ENCODE measurements at places on chromosomes 2 and 18. TPM values are rescaled to one million over a fixed set of nuclear protein-coding genes. Genes with fewer than 3 reads are reported as not detected.

DNA sequence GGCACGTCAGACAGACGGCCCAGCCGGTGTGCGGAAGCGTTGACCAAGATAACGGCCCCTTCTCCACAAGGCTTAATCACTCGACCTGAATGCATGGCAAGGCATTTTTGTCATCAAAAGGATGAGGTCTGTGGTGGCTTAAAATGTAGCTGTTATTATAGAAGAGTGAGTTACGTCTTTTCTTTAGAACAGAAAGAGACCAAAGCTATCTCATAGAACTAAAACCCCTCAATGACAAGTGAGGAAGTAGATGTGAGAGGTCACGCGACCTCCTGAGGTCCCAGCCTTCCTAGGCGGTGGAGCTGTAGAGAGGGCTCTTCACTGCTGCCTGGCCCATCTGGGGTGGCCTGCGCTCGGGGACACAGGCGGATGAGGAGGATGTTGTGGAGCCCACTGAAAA is 75.7 kb downstream of the LDLRAD4 start:
- no peak for DNase-seq

DNA sequence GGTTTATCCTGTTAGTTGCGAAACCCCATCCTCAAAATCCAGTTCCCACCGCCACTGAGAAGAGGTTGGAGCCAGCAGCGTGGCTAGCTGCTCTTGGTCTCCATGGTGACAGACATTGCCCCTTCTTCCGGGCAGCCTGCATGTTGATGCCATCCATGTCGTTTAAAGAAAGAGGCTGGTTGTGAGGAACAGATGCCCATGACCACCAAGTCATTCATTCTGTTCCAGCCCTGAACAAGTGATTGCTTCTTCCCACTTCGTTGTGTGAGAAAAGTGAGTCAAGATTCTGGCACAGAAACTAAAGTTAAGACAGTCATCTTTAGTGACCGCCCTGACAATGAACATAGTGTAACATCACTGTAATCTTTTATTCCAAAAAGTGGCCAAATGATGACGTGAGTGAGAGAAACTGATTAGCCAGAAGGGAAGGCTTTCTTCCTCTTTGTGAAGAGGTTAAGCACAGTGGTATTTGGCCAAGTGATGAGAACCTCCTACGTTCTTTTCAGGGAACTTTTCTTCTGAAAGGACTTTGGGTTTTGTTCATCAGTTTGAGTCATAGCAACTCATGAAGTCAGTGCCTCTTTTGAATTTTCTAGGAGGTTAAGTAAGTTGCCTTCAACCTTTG is 272.5 kb downstream of the GALR1 start:
- no peak for DNase-seq

GRCh38 chr2:99940963-99941362 is 201.4 kb downstream of the AFF3 start:
- no peak for DNase-seq

DNA sequence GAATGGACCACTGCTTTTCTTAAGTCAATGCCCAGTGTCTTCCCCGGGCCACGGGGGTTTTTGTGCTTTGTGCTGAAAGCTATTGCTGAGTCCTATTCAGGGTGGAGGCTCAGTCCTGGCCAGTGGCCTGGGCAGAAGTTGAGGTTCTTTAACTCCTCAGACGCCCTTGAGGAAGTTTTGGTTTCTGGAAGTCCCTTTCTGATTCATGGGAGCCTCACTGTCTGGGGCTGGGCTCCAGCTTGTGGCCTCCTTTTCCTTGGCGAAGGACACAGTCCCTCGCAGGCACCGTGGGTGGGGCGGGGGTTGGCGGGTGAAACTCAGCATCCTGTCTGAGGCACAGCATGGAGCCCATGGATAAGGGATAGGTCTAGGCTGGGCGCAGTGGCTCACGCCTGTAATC is 465.2 kb upstream of the HS6ST1 start:
- DNase-seq = no peak

DNA sequence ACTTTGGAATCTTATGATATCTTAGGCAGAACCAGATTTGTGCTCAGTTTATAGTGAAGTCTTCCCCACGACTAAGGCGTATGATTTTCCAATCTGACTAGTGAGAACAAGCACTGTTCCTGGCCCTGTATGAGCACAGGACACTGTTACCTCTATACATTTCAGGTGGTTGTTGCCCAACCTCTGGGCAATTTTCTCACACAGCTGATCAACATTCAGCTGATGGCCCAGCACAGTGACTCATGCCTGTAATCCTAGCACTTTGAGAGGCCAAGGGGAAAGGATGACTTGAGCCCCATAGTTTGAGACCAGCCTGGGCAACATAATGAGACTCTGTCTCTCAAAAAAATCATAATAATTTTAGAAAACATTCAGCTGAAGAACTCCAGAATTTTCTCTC is 119.5 kb downstream of the ASXL3 start:
- peak; percentile 6 for DNase-seq

- DNase-seq = no peak
Observed at GRCh38 chr2:127277028-127277427, 16.9 kb downstream of the ERCC3 start.

DNA sequence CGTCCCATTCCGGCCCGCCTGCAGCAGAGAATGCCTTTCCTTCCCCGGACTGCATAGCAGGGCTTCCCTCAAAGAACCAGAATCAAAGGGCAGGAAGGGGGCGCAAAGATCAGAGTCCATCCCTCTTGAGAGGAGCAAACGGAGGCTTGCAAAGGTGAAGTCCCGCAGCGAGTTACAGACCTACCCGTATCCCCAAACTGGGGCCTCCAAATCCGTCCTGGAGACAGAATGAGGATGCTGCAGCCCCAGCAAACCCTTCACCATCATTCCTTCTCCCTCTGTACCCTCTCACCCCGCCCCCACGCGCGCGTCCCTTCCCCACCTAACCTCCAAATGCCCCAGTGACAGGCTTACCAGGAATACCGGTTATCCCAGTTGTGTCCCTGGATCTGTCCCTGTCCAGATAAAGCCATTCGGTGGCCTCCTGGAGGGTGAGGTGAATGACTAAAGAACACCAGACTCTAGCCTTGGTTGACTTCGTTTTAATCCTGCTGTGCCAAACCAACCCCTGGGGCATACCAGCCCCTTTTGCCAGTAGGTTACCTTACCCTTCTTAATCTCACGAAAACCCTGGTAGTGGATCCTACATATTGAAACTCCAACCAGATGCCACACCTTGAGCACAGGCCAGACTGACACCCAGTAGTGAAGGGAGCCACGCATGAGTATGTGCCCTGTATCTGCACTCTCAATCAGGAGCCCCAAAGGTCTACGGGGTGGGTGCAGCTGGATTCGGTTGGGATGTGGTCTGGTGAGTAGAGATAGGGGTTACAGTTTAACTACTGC is 961 bp upstream of the SLC40A1 start:
- no peak for DNase-seq

- no peak for DNase-seq
Observed at GRCh38 chr2:44542520-44542919, 180.8 kb downstream of the CAMKMT start.

DNA sequence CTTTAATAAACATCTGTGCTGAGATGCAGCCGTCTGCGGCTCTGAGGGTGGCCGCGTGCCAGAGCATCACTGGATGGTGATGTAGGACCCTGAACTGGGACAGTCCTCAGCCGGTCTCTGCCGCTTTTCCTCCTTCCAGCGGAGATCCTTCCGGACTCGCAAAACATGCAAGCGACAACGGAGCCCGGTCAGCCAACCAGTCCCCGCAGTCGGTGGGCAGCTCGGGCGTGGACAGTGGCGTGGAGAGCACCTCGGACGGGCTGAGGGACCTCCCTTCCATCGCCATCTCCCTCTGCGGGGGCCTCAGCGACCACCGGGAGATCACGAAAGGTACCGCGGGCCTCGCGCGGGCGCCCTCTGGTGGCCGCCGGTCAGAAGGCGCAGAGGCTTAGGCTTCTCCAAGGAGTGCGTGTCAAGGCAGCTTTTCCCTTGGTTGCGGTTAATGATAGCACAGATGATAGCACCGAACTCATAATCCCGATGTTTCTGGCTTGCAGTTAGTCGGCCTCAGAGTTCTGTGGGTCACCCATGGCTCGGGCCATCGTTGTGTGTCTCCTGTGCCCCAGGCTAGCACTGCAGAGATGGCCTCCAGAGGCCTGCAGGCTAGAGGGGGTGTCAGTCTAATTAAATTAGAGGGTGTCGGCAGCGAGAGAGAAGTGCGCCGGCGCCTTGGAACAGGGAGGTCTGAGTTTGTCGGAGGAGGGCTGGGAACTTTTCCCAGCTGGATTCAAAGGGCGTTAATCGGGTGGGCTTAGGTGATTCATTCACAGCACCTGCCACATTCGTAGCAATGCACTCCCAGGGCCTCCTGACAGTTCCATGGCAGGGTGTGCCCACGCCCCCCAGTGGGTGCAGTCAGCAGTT is 38.5 kb downstream of the LPIN1 start:
- DNase-seq = peak; percentile 6

GRCh38 chr2:174342686-174343342 is 8.1 kb downstream of the SP9 start:
- DNase-seq = no peak

DNA sequence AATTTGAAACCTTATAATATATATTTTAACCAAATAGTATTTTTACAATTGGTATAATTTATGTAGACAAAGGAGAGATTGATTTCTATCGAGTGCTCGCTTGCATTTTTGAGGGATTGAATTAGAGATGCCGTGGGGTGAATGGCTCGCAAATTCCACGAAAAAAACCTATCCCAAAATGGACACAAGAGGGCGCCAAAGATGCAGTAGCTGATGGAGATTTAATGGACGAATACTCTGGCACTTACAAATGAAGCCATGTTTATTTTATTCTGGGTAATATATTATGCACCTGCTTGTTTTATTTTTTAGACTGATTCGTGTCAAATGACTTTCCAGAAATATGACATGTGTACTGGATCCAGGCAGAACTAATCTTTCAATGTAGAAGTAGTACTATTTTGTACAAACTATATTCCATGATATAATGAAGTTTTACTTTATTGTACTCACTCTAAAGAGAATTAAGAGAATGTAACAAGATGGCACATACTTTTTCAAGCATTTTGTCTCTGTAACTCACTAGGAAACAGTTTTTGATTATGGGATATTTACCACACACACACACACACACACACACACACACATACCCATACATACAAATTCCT is 505.4 kb downstream of the PLCL1 start:
- DNase-seq = no peak

DNA sequence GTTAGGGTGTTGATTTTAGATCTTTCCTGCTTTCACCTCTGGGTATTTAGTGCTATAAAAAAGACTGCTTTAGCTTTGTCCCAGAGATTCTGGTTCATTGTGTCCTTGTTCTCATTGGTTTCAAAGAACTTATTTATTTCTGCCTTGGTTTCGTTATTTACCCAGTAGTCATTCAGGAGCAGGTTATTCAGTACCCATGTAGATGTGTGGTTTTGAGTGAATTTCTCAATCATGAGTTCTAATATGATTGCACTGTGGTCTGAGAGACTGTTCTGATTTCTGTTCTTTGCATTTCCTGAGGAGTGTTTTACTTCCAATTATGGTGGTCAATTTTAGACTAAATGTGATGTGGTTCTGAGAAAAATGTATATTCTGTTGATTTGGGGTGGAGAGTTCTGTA is 167.1 kb upstream of the KYNU start:
- DNase-seq = no peak

- DNase-seq = no peak
Observed at GRCh38 chr2:58479535-58480140, 238.5 kb upstream of the FANCL start.

GRCh38 chr2:234463626-234464290 is 33.1 kb downstream of the ARL4C start:
- peak; percentile 91 for DNase-seq

DNA sequence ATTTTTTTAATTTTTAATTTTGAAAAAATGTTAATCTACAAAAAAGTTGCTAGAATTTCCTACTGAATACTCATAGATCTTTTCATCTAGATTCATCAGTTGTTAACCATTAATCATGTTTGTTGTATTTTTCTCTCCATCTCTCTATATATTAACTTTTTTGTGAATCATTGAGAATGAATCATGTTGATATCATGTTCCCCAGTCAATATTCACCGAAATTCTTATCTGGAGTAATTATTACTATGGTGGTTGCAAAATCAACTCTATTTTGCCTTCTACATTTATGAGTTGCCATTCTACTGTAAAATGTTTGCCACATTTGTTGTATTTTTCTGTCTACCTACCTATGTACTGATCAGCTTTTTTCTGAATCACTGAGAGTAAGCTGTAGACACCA is 154.0 kb downstream of the SPP2 start:
- DNase-seq = no peak

DNA sequence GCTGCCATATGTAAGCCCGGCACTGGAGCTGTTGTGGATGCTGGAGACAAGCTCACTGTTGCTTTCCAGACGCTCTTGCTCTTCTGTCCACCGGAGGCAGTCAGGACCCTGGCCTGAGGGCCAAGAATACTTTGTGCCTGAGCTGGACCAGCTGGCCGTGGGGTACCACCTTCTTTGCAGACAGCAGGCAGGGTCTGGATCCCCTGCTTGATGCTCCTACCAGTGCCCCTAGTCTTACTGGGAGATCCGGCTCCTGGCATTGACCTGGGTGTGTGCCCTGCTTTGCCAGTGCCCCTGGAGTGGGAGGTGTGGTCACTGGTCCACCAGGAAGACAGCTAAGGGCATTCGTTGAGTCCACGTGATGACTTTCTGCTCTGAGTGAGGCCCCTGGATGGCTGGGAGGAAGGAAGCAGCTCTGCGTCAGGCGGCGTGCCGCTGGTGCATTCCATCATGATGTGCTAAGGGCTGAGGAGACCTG is 59.3 kb downstream of the LRRFIP1 start:
- DNase-seq = no peak

DNA sequence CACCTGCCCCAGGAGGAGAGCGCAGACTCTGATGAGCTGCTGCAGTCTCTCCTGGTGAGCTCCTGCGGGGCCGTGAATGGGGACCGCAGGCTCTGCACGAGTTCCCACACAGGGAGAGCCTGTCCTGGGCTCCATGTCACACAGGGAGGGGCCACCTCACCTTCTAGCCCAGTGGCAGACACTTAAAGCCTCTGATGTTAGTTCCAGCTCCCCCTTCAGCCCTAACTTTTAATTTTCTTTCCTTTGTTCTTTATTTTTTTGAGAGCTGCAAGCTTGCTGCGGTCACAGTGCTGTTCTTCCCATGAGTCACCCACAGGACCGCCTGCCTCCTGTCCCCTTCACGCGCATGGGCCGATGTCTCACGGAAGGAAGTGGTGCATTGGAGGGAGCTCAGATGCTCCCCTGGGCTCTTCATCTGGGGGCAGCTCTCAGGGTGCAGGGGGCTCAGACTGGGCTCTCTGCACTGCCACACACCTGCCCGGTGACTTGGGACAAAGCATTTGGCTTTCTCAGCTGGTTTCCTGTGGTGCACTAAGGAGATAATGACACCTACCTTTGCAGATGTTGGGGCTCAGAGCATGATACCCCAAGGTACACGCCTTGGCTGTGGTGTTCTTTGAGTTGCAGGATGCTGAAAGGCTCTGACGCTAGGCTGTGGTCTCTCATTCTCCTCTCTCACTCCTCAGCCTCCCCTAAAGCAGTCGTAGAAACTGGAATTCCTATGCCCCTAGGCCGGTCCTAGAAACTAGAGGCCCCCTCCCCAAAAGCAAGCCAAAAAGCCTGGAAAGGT is 37.2 kb upstream of the PXDN start:
- DNase-seq = no peak

GRCh38 chr2:234672498-234673150 is 175.7 kb upstream of the ARL4C start:
- DNase-seq = no peak

- peak; percentile 54 for DNase-seq
Observed at GRCh38 chr2:96197546-96198255, 10.9 kb downstream of the STARD7 start.

The CNGA3 gene
- total RNA-seq = not detected

The RAB6D gene
- 0.07 TPM for total RNA-seq

The WNT10A gene
- total RNA-seq = 2.8 TPM

The CNPPD1 gene
- 20.0 TPM for total RNA-seq

The IL36RN gene
- 0.88 TPM for total RNA-seq

The CTAGE1 gene
- total RNA-seq = not detected

The C2orf15 gene
- total RNA-seq = 0.60 TPM

The CCDC121 gene
- total RNA-seq = 0.81 TPM

The DSG1 gene
- 0.32 TPM for total RNA-seq

The XDH gene
- 19.3 TPM for total RNA-seq

Measured in foreskin keratinocyte (primary cell).